ENCODE measurements at places on chromosomes 11 and 22.

DNA sequence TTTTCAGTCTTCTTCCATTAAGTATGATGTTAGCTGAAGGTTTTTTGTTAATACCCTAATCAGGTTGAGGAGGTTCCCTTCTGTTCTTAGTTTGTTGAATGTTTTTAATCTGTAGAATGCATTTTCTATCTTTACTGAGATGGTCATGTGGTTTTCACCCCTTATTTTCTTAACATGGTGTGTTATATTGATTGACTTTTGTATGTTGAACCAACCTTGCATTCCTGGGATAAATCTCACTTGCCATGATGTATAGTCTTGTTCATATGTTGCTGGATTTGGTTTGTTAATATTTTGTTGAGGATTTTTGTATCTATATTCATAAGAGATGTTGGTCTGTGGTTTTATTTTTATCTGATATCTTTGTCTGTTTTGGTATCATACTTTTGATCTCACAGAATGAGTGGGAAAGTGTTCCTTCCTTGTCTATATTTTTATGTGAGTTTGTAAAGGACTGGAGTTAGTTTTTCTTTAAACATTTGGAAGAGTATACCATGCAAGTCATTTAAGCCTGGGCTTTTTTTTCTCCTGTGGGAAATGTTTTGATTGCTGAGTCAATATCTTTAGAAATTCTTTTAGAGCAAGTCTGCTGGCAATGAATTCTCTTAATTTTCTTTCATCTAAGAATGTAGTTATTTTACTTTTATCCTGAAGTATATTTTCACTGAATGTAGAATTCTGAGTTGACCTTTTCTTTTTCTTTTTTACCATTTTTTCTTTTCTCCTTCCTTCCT is 5.5 kb upstream of the P4HA3 start:
- DNase-seq = no peak

- no peak for DNase-seq
These were observed 63.7 kb downstream of the KCNC1 start for GRCh38 chr11:17798253-17798652.

DNA sequence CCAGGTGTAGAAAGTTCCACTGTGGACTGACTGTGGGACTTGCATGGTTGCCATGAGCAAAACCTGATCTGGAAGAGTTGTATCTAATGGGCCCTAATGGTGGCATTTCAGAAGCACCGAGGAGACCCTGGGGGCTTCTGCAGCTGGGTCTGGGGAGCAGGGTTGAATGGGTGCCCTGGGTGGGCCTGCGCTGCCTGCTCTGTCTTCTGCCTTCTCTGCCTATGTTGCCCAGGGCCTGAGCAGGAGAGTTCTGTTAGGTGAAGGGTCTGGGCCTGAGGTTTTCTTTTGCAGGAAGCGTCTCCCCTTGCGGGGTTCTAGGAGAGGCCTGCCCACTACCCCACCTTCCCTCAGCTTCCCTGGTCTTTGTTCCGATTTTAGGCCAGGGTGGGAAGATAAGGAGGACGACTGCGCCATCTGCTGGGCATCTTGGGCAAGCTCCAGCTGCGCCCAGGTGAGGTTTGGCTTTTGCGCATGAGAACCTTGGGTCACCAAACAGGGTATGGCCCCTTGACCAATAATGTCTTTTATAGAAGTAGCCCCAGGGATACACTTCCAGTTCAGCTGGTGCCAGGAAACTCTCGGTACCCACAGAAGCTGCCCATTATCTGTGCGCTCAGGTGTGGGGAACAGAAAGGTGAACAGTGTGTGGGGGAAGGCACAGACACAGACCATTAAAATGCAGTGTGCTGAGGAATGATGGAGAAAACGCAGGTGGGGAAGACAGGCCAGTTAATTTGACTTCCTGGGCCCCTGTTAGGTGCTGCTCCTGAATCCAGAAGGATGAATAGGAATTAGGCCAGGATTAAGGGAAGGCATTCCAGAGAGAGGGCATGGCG is 23.2 kb downstream of the COMMD9 start:
- no peak for DNase-seq

- no peak for DNase-seq
These were observed 96.6 kb upstream of the TMEM45B start for GRCh38 chr11:129719037-129719436.

DNA sequence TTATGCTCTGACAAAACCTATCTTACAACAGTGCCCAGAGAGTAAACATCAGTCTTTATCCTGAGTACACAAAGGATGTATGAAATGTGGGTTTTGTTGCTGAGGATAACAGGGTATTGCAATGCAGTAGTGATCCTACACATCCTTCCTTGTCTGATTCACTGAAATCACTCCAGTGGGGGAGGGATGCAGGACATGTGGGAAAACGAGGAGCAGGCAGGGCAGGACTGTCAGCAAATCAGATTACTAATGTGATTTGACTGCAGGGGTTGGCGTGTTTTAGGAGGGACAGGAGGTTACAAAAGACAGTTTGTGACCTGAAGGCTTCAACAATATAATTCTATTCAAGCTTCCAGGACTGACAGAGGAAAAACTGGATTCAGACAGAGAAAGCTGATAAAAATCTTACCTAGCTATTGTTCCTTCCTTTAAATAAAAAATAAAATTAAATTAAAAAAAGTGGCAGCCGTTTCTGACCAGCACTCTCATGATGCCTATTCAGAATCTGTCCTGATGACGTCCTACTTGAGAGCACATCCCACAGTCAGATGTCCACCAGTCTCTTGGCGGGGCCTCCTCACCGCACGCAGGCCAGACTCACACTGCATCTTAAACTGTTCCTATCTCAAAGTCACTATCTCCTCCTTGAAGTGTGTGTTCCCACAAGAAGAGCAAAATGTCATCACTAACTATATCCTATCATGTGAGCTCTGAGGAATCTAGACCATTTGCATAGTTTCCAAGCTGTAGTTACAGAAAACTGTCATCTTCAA is 50.6 kb upstream of the MN1 start:
- no peak for DNase-seq

- no peak for DNase-seq
These were observed 50.3 kb downstream of the CDKN1C start for GRCh38 chr11:2835296-2835695.

DNA sequence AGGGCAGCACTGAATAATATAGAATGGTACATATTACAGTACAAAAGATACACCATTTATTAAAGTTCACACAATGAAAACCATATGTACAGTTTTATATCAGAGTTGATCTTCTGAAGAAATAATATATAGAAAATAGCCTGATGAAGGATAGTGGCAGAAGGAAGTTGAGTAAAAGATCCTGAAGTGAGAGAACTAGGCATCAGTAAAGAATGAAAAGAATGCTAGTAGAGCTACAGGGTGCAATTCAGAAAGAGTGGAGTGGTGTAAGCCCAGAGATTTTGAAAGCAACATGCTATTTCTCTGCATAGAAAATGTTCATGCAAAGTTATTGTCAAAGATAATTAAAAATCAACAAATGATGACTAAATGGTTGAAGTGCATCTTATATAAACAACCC is 1552.7 kb upstream of the TENM4 start:
- DNase-seq = no peak

- DNase-seq = no peak
These were observed 16.0 kb upstream of the POU2AF1 start for GRCh38 chr11:111395081-111395480.

GRCh38 chr22:19998991-19999820 is 17.4 kb downstream of the ARVCF start:
- no peak for DNase-seq

DNA sequence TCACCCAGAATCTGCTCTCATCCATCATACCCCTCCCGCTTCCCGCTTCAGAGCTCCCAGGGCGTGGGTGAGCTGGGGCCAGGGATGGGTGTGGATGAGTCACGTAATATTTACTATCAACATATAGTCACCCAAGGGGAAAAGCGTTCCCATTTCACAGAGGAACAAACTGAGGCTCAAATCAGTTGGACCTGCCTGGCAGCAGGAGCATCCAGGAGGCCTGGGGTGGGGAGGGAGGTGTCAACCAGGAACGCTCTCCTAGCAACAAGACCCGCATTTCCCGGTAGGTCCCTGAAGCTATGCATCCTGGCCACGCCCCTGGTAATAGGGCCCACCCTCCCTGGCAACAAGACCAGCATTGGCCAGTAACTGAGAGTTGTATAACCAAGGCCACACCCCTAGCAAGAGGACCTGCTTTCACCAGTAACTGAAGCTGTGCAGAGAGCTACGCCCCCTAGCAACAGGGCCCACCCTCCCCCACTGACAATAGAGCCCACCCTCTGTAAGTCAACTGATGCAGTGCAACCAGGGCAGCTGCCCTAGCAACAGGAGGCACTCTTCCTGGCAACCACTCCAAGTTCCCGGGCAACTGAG is 32.7 kb upstream of the TXNRD2 start:
- no peak for DNase-seq

DNA sequence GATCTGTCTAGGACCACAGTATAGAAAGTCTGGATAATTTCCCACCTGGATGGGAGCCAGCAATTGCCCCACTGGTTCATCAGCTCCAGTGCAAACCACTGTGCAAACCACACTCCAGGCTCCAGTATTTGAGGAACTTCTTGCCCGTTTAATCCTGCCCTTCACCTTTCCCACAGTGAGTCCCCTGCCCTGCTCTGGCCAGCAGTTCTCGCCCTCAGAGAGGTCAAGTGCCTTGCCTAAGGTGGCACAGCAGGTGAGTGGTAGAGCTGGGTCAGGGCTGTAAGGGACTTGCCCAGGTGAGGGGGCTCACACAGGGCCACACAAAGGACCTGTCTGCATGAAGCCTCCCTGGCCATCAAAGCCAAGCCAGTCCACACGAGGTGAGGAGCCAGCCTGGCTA is 24.1 kb downstream of the MS4A10 start:
- DNase-seq = no peak

DNA sequence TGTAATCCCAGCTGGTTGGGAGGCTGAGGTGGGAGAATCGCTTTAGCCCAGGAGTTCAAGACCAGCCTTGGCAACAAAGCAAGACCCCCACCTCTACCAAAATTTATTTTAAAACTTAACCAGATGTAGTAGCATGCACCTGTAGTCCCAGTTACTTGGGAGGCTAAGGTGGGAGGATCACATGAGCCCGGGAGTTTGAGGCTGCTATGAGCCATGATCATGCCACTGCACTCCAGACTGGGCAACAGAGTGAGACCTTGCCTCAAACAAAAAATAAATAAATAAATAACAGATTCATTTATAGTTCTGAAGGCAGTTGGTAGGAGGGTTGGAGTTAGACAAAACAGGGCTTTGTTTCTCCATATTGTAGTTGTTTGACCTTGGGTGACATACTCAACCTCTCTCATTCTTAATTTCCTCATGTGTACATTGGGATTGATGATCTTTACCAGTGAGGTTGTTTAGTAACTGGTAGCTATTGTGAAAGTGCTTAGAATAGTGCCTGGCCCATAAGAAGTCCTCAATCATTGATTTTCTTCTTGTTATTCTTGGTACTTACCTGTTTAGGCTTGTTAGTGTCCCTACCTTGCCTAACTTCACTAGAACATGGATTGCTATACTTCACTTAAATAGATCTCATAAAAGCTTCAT is 79.1 kb downstream of the EMSY start:
- DNase-seq = no peak

DNA sequence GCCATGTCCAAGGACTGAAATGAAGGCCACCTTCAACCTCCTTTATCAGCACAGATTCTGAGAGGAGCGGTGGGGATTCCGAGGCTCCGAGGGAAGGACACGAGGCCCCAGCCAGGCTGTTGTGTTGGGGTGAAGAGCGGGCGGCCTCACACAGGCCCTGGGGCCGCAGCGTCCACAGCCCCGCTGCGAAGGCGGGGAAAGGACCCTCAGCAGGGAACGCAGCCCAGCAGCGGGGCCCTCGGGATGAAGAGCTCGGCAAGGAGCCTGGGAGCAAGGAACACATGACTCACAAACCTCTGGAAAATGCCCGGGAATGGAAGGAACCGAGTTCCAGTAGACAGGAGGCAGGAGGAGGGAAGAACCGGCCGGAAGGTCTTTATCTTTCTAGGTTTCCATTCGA is 227.2 kb downstream of the BRD1 start:
- DNase-seq = no peak

GRCh38 chr22:20242393-20243175 is 25.5 kb downstream of the RTN4R start:
- DNase-seq = no peak

GRCh38 chr11:12393691-12394090 is 16.3 kb downstream of the PARVA start:
- DNase-seq = no peak

GRCh38 chr11:34224434-34224966 is 119.1 kb downstream of the NAT10 start:
- no peak for DNase-seq

- DNase-seq = no peak
These were observed 29.2 kb downstream of the ADAMTS15 start for GRCh38 chr11:130477586-130478203.

DNA sequence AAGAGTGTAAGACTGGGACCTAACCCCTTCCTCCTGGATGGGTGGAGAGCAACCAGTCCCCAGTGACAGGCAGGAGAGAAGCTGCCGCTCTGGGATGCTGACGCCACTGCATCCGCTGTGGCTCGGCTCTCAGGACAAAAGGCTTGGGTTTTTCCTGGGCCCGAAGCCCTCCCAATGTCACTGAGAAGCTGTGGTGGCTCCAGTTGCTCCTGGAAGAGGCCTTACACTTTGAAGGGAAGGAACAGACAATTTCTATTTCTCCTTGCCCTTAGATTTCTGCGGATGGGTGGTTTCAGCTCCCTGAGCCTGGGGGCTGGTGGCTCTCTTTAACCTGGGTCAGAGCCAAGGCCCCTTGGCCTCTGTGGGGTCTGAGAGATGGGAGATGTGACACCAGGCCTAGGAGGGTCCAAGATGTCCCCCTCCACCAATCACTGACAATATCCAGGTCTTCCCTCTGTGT is 21.4 kb downstream of the TPBGL start:
- DNase-seq = no peak

GRCh38 chr11:61480994-61481335 is 27.6 kb upstream of the LRRC10B start:
- no peak for DNase-seq

- no peak for DNase-seq
These were observed 27.4 kb upstream of the CXCR5 start for GRCh38 chr11:118856314-118856713.

GRCh38 chr11:56883371-56883987 is 105.2 kb upstream of the OR5AK2 start:
- DNase-seq = no peak

- DNase-seq = no peak
These were observed 702 bp downstream of the SYN3 start for GRCh38 chr22:33057363-33057995.

GRCh38 chr11:12483604-12484003 is 106.2 kb downstream of the PARVA start:
- no peak for DNase-seq

DNA sequence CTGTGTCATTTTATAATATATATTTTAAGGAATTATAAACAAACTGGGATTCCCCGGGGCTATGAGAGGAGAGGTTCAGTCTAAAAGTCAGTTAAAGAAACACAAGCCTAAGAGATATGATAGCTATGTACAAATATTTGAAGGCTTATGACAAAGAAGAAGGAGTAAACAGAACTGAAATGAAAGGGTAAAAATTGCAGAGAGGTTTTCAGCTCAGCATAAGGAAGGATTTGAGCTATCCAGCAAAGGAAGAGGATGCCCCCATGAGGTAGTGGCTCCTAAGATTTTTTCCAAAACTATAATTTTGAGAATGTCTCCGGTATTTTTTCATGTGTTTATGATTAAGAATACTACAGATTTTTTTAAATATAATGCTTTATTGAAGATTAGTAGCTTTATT is 57.9 kb upstream of the ANGPTL5 start:
- no peak for DNase-seq

Measured in skeletal muscle cell (primary cell).